ENCODE measurements at places on chromosomes 1 and 21.

GRCh38 chr1:150383631-150384324 is 19.8 kb downstream of the RPRD2 start:
- no peak for DNase-seq

DNA sequence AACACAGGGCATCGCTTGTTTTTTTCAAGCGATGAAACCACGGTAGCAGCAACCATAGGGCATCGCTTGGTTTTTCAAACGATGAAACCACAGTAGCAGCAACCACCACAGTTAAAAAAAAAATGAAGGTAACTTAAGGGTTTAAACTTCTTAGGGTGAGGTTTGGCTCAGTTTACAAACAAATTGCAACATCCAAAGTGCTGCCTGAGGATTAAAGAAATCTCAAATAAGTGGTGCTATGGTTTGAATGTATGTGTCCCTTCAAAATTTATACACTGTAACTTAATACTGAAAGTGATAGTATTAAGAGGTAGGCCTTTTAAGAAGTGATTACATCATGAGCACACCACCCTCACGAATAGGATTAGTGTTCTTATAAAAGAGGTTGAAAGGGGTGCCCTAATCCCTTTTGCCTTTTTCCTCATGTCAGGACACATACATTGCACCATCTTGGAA is 6.4 kb upstream of the GBP5 start:
- DNase-seq = no peak

DNA sequence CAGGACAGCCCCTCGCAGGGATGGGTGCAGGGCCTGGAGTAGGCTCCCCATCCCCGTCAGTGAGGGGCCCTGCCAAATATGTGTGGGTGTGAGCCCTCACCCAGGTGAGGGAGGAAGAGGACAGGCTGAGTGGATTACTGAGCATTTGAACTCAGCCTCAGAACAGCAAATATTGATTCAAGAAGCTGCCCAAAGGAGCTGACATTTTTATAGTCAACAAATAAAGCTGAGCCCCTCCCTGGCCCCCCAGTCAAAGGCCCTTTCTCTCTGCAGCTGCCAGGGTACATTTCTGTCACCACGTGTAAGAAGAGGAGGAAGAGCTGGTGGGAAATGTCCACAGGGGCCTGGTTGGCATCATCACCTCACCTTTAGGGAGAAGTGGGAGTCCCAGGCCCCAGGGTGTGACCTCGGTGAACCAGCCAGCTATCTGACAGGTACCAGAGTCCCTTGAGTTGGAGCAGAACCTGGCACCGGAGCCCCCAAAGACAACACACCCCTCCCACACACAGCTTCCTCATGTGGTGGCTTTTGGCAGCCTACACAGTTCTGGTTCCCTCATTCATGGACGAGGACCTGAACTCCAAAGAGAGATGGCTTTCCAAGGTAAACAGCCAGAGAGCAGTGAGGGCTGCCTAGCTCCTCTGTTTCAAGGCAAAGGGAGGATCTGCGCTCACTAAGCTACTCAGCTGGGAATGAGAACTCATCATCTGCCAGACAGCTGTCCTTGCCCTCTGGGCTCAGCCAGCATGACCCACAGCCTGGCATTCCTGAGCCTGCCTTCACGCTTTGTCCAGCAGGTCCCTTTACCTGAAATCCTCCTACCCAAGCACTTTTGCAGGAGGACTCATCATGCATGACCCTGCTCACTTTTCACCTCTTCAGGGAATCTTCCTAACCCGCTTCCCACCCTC is 43.0 kb upstream of the TENT5C start:
- no peak for DNase-seq

GRCh38 chr1:38273196-38273804 is 226.7 kb upstream of the POU3F1 start:
- DNase-seq = no peak

GRCh38 chr1:206606867-206607266 is 5.4 kb downstream of the EIF2D start:
- DNase-seq = no peak

GRCh38 chr1:26122988-26123973 is 11.7 kb downstream of the PDIK1L start:
- no peak for DNase-seq

DNA sequence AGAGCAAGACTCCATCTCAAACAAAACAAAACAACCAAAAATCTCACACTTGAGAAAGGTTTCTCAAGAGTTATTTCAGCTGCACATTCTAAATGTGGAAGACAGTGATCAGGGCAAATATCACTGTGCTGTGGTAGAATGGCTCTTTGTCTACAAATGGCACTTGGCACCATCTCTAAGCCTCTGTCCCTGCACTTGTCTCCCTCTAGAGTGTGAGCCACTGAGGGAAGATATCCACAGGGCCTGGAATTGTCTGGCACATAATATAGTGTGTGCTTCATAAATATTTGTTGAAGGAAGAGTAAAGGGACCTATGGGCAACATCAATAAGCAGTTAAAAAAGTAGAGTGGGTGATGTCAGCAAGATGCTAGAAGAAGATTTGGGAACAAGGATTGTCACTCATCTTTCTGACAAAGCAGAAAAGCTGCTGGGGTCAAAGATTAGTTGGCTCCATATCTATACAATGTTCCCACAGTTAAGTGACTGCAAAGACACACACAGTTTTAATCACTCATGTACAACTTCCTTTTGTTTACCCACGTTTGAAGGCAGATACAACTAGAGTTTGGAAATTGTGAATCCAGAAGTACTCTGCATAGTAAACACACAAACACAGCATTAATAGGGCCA is 19.1 kb downstream of the CD101 start:
- no peak for DNase-seq

- DNase-seq = no peak
These were observed 40.8 kb downstream of the SLC37A1 start for GRCh38 chr21:42554251-42554961.

DNA sequence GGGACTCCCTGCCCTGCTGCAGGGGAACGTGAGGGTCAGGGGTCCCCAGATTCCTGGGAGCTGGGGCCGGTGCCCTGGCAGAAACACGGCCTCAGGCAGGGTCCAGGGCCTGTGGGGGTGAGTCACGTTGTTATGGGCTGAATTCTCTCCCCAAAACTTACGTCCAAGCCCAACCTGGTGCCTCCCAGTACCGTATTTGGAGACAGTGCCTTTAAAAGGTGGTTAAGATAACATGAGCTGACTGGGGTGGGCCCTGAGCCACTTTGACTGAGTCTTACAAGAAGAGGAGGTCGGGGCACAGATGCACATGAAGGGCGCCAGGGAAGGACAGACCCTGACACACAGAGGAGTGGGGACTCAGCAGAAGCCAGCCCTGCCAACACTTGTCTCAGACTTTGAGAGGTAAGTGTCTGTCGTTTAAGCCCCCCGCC is 99.9 kb downstream of the WDR4 start:
- no peak for DNase-seq

GRCh38 chr1:192512426-192513162 is 63.0 kb upstream of the RGS1 start:
- DNase-seq = no peak

GRCh38 chr21:42401154-42401553 is 2.5 kb upstream of the UBASH3A start:
- no peak for DNase-seq

GRCh38 chr1:160981584-160982411 is 27.2 kb upstream of the ITLN2 start:
- no peak for DNase-seq

DNA sequence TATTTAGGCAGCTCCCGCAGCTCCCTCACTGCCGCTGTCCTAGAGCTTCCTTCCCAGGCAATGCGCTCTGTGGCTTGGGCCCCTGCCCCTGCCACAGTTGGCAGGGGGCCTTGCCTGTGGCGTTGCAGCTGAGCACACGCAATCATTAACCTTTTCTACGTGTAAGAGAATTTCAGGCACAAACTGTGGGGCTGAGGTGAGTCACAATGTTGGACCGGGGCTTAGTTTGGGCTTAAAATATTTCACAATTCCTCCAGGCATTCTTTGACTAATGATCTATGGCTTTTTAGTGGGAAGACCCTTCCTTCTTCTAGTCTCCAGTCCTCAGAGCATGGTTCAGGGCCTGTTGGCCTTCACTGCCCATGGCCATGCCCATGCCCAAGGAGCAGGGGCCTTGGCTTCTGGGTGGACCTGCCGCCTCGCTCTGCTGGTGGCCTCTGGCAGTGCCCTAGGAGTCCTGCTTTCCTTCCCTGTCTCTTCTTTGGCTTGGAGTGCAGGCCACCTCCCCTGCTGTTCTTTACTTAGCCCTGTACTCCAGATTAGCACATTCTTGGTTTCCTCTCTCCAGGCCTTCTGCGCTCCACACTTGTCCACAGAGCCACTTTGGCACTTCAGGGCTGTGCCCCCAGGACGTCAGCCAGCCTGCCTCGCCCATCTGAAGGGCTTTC is 39.2 kb downstream of the MAPKAPK2 start:
- DNase-seq = no peak

- DNase-seq = no peak
These were observed 102.8 kb downstream of the RHOU start for GRCh38 chr1:228837817-228838716.

GRCh38 chr21:45277101-45278045 is 10.3 kb downstream of the POFUT2 start:
- no peak for DNase-seq

DNA sequence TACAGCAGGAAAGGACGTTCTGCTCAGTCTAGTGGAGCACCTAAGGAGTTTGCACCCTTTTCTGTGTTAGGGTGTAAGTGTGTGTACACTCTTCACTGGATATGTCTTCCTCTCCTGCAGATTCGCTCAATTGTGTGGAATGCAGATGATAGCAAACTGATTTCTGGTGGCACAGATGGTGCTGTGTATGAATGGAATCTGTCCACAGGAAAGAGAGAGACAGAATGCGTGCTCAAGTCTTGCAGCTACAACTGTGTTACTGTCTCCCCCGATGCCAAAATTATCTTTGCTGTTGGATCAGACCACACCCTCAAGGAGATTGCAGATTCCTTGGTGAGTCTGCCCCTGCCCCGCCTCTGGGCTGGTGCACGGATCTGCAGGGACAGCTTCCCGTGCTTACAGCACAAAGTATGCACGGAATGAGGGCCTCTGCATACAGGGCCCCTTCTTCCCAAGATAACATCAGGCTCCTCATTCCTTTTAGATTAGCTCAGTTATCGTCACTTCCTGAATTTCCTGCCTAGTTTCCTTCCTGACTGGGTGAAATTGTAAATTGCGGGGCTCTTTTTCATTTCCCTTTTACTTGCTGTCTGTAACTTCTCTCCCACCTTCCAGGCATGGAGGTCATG is 34.6 kb downstream of the CFAP57 start:
- no peak for DNase-seq

DNA sequence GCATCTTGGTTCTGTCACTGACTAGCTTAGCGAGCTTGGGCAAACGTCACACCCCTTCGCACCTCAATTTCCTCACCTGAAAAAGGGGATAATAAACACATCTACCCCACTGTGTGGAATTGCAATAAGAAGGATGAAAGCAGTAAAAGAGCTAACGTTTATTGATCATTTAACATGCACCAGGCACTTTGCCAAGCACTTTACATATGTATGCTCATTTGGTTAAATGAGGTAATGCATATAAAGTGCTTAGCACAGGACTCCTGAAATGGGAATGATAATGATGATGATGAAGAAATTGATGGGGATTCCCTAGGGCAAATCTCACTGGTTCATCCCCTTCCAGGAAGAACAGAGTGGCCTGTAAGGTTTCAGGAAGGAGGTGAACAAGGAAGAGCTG is 4.8 kb downstream of the NKAIN1 start:
- DNase-seq = no peak

DNA sequence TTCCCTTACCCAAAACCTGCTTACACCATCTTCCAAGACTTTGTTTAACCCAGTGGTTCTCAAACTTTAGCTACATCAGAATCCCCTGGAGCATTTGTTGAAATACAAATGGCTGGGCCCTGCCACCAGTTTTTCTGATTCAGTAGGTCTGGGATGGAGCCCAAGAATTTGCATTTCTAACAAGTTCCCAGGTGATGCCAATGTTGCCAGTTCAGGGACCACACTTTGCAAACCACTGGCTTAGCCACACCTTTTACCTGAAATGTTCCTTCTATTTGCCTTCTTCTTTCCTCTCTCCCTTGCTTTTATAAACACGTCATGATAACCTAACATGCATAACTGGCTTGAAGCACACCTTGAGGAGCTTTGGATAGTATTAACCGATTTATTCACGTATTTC is 16.1 kb upstream of the FCAMR start:
- no peak for DNase-seq

GRCh38 chr1:182159443-182159842 is 97.9 kb upstream of the ZNF648 start:
- no peak for DNase-seq

GRCh38 chr1:4083231-4084047 is 183.4 kb upstream of the C1orf174 start:
- DNase-seq = no peak

DNA sequence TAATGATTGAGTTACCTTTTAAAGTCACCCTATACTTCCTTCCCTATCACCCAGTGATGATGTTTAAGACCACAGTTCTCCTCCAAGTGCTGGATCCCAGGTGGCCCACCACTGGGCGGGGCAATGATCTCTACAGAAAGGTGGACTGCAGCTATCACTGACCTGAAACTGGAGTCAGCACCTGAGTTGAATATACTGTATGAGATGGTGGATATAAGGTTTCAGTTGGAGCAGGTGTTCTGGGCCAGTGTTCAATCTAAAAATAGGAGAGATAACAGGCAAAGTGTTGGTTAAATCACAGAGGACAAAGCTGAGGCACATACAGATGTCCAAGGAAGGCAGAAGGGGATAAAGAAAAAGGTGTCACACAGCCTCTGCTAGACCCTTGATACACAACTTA is 96.6 kb downstream of the SIPA1L2 start:
- no peak for DNase-seq

GRCh38 chr21:45318556-45319404 is 31.1 kb upstream of the POFUT2 start:
- DNase-seq = no peak

DNA sequence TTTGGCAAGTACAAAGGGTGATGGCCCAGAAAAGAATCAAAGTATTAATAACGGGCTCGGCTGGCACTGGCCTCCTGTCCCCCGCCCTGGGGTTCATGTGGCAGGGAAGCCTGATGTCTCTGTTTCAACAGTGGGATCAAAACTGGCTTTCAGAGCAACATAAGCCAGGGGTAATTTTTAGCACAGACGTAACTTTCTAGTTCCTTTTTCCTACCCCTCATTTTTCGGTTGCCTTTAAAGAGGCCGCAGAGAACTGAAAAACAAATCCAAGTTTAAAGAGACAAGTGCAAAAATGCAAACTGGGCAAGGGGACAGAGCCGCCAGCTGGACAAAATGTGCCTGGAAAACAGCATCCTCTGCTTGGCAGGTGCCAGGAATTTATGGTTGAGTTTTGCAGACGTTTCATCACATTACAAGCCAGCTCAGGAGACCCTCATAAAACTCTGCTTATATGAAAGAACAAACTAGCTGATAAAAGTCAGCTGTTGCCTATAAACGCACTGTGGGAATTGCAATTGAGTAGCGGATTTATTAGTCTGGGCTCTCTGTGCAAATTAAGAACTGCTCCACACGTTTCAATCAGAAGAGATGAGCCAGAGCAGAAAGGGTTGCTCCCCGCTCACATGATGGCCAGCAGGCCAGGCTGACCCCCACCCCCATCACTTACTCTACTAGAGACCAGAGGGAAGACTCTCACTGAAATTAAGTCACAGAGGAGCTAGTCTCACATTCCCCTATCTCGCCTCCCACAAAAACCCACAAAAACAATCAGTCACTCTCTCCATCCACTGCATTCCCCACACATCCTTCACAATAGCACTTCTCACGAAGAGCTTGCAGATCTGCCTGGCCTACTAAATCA is 15.8 kb upstream of the CDCA8 start:
- DNase-seq = no peak
